Placental pericyte (primary cell): ENCODE measurements at places on chromosomes 12 and 14. TPM values are rescaled to one million over a fixed set of nuclear protein-coding genes. Genes with fewer than 3 reads are reported as not detected.

The XRCC3 gene
- 3.1 and 28.6 TPM in 2 replicates for total RNA-seq

The OGFOD2 gene
- 12.7 and 17.3 TPM in 2 replicates for total RNA-seq

The FGF6 gene
- total RNA-seq, result not detected in 2 replicates

The TRPV4 gene
- 0.44 and 0.57 TPM in 2 replicates for total RNA-seq

The BEGAIN gene
- under 0.01 and 0.14 TPM in 2 replicates for total RNA-seq

The C12orf56 gene
- total RNA-seq, result 2.8 and 4.3 TPM in 2 replicates

The PDE6H gene
- not detected in 2 replicates for total RNA-seq
